ENCODE measurements at places on chromosomes 6 and 20.

DNA sequence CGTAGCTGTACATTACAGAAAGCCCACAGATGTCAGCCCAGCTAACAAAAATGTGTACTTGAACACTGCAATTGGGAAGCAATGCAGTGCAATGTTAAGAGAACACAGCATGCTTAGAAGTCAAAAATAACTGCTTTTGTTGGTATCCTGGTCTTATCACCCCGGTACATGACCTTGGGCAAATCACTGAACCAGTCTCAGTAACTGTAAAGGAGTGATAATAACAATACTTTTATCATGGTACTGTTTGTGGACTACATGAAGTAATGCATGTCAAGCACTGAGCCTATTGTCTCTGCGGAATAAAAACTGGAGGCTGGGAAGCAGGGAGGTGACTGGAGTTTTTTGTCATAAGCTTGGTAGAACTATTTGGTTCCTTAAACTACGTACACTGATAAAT lies 44.7 kb upstream of the SPDEF start:
- no peak for DNase-seq

DNA sequence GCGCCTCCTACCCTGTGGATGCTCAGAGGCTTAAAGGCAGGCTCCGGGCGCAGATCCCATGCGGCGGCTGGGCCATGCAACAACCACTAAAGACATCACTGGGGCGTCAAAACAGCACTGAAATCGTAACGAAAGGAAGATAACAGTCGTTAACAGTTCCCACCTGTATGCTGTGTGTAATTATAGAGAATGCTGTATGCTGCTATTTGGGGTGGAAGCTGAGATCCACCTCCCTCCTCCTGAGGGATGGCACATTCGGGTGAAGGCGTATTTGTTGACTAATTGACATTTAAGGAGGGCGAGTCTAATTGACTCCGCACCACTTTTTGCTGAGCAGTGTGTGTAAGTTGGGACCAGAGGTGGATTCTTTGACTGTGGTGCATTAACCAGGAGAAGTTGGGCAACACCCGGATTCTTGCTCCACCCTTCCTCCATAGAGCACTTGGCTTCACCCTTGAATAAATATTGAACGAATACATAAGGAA lies 687 bp downstream of the SLC35A1 start:
- DNase-seq, result no peak

DNA sequence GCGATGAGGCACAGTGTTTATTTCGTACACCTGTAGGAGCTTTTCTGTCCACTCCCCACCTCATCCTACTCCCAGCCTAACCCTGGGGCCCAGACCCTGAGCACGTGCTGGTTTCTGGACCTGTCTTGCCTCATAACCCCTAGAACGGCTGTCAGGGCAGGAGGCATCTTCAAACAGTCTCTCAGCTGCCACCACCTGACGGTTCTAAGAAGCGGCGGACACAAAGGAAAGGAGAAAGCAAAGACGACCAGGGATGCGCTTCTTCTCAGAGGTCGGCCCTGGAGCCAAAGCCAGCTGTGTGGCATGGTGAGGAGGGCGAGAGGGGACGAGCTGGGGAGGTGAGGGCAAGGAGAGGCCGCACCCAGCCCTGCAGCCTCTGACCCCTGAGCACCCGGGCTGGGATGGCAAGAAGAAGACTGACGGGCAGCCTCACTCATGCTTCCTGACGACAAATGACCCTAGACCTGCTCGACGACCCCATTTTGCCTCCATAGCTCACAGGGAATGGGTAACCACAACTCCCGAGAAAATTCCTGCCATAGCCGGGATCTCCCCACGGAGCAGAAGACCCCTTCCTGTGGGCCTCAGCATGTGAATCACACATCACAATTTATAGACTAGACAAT lies 62.1 kb downstream of the WDR27 start:
- DNase-seq, result no peak

GRCh38 chr6:87397656-87398055 lies 10.1 kb upstream of the CFAP206 start:
- DNase-seq, result no peak

DNA sequence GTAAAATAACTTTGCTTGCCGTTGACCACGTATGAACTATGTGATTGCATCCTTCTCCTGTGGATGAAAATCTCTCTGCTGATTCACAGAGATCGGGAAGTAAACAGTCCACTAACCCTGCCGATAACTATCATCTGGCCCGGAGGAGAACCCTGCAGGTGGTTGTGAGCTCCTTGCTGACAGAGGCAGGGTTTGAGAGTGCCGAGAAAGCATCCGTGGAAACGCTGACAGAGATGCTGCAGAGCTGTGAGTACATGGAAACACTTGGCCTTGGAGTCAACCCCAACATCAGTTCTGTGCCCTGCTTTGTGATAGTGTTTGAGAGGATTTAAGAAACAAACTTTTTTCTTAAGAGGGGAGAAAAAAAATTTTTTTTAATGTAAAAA lies 937 bp downstream of the TAF8 start:
- no peak for DNase-seq

DNA sequence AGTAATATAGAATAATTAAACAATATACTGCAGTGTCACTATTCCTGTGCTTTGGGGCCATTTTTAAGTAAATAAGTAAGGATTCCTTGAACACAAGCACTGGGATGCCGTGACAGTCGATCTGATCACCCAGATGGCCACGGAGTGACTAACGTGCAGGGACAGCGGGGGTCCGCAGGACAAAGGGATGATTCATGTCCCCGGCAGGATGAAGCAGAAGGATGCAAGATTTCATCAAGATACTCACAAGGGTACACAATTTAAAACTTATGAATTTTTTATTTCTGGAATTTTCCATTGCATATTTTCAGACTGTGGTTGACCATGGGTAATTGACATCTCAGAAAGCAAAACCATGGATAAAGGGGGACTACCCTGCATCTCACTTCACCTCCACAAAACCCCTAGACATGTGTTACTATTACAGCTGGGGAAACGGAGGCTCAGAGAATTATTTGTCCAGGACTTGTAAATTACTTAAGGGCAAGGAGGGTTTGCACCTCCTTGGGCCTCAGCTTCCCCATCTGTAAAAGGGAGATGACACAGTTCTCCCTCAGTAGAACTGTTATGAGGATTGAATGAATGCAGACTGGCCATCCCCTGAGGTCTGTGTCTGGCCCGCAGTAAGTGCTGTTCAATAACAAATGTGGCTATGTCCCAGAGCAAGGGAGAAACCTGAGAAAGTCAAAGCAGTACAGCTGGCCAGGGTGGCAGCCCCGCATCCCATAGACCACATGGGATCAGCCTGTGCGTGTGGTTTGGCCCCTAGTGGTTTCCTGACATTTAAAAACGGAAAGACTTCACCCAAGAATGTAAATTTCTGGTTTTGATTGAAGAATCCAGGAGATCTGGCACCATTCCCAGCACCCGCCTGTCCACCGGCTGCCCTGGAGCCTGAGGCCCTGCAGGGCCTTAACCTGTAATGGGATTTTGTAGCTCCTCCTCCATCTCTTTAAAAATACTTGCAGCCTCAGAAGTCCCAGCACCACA lies 235.5 kb downstream of the BMP7 start:
- no peak for DNase-seq

GRCh38 chr6:137869549-137870307 lies 2.7 kb downstream of the TNFAIP3 start:
- no peak for DNase-seq

DNA sequence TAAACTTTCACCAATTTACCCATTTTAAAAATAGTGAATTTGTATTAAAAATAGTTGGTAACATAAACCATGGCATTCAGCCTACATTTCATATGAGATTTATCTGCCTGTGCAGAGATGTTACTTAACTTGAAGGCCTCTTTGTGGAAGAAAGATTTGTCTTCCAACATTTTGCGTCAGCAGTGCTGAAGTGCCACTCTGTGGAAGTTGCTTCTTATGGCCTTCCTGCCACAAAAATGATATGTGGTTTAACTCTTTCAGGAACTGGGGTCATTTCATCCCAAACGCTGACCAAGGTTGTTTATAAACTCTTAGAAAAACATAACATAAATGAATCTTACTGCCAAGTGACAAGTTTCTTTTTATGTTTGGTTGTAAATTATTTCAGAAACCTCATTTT lies 246.8 kb downstream of the ARID1B start:
- no peak for DNase-seq

DNA sequence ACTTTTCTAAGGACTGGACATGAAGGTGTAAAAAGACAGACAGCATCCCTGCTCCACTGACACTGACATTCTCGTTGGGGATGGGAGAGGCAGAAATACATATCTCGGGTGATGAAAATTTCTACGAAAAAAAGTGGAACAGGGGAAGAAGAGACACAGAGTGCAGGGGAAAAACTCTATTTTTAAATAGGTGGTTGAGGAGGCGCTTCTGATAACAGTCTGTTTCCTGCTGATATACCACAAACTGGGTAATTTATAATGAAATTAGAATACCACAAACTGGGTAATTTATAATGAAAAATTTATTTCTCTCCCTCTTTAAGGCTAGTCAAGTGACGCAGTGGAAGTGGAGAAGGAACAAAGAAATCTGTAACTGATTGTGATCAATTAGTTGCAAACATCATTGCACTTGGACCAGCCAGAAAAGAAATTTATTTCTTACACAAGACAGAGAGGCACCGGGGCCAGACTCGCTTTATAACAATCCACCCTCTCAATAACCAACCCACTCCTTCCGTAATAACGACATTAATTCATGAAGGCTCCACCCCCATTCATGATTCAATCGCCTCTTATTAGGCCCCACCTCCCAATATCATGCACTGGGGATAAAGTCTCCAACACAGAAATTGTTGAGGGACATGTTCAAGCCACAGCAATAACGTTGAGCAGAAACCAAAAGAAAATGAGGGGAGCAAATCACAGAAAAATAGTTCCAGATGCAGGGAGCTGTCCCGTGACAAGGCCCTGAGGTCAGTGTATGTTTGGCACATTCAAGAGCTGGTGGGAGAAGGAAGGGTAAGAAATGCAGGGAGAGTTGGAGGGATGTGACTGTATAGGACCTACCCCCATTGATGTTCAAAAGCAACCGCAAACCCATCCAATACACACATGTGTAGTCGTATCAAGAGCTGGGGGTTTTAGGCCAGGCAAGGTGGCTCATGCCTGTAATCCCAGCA lies 6.6 kb upstream of the SRSF6 start:
- DNase-seq, result no peak

DNA sequence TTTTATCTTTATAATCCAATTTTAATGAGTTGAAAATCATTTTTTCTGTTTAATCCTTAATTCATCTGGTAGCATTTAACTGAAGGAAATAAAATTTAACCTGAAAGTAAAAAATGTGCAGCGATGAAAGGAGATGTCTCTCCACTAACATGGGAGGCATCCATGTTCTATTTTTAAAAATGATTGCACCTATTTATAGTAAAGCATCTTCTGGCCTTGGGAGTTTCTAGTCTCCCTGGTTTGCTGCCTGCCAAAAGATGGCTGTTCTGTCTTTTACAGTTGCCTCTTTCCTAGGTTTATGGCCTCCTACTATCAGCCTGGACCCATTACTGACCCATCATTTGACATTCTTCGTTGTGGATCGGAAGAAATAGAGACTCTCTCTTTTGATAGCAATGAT lies 143.0 kb downstream of the B3GAT2 start:
- no peak for DNase-seq

DNA sequence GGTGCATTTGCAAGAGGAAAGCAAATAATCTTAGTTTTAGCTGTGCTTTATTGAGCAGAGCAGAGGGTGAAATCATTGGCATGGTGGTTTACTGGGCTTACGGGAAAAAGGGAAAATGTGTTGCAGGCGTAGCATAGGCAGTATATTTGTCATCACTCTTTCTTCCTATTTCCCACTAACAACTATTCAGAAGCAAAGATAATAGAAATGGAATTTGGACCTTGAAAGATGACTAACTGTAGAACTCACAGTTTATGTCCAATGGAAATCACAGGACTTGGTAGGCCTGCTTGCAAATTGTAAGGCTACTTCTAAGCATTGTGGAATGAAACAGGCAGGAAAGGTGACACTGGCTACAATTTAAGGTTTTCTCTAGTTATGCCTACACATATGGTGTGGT lies 611.9 kb upstream of the MAN1A1 start:
- DNase-seq, result no peak

- no peak for DNase-seq
Measured at GRCh38 chr6:107770541-107770940, 53.6 kb downstream of the SCML4 start.

GRCh38 chr6:17921454-17921853 lies 66.0 kb downstream of the KIF13A start:
- DNase-seq, result no peak

DNA sequence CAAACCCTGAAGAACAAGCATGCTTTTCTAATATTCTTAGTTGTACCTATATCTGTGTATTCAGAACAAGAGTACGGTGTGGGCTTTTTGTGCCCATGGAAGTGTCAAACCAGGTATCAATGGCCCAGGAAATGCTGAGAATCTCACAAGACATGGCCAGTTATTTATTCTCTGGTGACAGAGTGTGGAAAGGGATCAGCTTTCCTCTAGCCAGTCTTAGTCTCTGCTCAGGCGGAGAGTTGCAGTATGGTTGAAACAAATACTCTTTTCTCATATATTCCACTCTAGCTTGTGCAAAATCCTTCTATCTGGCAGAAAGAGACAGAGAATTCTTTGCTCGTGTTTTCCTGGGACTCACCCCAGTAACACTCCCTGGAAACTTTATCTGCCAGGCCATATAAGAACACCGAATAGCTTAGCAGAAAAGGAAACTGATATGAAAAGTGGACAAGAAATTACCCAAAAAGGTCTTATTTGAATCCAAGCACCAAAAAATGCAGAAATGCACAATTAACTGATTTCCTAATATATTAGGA lies 173.3 kb upstream of the RSPO3 start:
- DNase-seq, result no peak

GRCh38 chr6:131945971-131946370 lies 5.2 kb downstream of the CCN2 start:
- DNase-seq, result no peak

DNA sequence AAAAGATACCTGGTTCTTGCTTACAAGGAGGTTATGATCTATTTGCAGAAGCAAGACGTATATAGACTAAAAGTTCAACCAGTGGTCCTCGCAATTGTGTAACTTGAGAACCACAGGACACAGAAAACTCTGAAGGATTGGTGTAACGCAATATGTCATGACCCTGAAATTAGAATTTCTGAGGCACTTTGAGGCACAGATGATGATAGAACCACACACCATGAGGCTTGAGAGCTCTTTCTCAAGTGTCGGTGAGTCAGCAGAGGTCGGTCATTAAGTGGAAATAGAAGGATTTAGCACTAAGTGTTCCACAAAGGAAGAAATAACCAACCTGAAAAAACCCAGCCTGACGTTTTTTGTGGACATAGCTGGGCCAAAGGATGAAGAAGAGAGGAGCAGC lies 15.3 kb upstream of the CCN2 start:
- DNase-seq, result peak; percentile 56

All from kidney epithelial cell (primary cell).